ENCODE measurements at places on chromosomes 4 and X.

DNA sequence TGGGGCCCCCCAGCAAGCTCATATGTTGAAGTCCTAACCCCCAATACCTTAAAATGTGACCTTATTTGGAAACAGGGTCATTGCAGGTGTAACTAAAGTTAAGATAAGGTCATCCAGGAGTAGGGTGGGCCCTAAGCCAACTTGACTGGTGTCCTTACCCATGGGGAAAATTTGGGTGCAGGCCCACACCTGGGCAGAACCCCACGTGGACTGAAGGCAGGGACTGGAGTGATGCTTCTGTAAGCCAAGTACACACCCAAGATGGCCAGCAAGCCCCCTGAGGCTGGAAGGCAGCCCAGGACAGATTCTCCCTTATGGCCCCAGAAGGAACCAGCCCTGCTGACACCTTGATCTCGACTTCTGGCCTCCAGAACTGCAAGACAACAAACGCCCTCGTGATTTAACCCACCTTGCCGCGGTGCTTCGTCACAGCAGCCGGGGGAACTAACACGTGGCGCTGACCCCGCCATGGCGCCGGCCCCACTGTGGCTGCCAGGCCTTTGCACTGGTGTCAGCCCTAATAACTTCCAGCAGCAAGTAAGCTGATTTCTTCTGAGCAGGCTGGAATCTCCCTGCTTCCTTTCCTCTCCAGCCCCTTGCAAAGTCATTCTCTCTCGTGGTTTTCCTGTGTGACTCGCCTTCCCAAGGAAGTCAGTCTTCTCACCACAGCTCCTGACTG, 23.2 kb upstream of the MXD4 start:
- no peak for DNase-seq

GRCh38 chr4:69126024-69126423, 29.8 kb downstream of the UGT2B7 start:
- no peak for DNase-seq

- peak; percentile 54 for DNase-seq
These were observed 15.8 kb upstream of the GAGE10 start for GRCh38 chrX:49287665-49288064.

DNA sequence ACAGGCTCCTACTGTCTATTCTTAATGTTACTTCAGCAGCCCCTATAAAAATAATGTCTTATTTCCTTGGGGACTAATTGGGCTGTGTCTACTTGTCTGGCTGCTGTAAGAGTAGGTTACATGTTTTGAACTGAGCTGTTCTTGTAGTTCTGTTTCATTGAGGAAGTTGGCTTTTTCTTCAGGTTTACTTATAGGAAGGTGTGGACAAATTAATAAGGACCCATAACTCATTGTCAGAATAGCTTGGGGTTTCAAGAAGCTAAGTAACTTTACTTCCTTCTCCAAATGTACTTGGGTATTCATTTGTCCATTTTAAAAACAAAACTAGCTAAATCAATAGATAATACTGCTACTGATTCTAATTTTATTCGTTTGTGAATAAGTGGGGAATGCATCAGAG, 487.2 kb downstream of the FAT4 start:
- DNase-seq, result no peak

DNA sequence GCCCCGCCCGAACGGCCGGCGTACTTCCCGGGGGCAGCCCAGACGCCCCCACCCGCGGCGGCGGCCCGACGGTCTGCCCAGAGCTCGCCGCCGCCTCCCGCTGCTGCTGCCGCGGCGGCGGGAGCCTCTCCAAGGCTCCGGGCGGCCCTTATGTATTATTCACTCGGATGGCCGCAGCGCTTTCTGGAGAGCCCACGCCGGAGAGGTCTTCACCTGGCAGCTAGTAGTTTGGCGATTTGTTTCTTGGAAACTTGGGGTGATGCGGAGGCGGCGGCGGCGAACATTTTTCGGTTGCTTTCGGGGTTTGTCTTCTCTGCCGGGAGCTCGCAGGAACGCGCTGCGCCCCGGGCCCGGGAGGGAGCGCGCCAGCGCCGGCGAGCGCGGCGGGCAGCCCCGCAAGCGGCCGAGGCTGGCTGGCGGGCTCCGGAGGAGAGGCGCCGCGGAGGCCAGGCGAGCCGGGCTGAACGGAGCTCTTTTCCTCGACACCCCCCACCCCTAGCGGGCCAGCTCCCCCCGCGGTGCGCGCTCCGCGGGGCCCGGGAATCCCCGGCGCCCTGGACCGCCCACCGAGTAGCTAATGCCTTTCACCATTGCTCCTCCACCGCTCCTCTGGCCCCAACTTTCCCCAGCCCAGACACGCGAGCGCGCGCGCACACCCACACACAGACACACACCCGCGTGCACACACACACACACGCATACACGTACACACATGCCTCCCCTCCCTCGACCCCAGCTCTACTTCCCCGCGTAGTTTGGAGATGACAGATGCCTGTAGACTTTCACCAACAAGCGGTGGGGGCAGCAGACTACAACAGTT, 113.5 kb downstream of the DHX15 start:
- DNase-seq, result peak; percentile 57

GRCh38 chrX:123962006-123962467, 531 bp downstream of the STAG2 start:
- DNase-seq, result peak; percentile 86

- DNase-seq, result no peak
These were observed 7.8 kb downstream of the PAPSS1 start for GRCh38 chr4:107712236-107712635.

GRCh38 chr4:52266537-52267137, 215.5 kb downstream of the SPATA18 start:
- no peak for DNase-seq

- DNase-seq, result peak; percentile 58
These were observed 53.8 kb downstream of the APLN start for GRCh38 chrX:129600981-129601424.

- no peak for DNase-seq
These were observed 316.9 kb downstream of the EVC2 start for GRCh38 chr4:5391492-5391891.

DNA sequence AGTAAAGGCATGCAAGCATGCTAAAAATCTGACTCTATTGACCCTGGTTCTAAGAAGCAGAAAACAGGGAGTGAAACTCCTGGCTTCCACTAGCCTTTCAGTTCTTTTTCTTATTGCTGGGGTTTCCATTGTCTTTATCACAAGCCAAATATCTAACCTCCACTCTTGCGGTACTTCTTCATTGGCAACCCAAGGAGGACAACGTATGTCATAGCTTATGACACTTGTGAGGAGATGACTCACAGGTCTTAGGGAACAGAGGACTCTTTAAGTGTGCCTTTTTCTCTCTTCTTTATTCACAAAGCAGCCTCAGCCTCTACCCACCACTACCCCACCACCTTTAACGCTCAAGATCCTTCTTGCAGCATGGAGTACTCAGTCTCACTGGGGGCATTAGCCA, 124.2 kb downstream of the GUCY2F start:
- DNase-seq, result no peak

DNA sequence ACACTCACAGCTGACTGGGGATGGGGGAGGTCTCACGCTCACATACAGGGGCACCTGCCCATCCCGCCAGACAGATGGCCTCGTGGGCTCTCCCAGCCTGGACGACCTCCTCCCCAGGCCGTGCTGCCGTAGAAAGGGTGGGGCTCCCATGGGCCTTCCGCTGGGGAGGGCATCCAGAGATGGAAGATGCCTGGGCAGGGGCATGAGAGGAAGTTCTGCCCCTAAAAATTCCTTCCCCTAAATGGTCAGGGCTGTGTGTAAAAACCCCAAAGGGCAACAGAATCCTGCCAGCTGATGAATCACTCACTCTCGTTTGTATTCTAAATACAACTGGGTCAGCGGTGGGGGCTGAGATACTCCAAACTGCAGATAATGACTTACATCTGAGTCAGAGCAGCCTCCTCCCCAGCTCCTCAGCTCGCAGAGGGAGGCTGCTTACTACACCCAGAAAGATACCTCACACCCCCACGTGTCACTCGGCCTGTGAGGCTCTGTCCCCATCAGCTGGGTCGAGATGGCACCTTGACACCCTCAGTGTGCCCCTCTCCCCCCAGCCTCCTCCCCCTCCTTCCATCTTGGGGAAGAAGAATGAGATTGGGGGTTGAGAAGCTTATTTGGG, 10.1 kb downstream of the WDR1 start:
- peak; percentile 83 for DNase-seq

- DNase-seq, result no peak
These were observed 134.5 kb downstream of the FAM53A start for GRCh38 chr4:1549638-1550035.

GRCh38 chr4:100679926-100680325, 162.1 kb upstream of the EMCN start:
- no peak for DNase-seq

- peak; percentile 54 for DNase-seq
These were observed 23.8 kb downstream of the VSIG4 start for GRCh38 chrX:66015900-66016689.

DNA sequence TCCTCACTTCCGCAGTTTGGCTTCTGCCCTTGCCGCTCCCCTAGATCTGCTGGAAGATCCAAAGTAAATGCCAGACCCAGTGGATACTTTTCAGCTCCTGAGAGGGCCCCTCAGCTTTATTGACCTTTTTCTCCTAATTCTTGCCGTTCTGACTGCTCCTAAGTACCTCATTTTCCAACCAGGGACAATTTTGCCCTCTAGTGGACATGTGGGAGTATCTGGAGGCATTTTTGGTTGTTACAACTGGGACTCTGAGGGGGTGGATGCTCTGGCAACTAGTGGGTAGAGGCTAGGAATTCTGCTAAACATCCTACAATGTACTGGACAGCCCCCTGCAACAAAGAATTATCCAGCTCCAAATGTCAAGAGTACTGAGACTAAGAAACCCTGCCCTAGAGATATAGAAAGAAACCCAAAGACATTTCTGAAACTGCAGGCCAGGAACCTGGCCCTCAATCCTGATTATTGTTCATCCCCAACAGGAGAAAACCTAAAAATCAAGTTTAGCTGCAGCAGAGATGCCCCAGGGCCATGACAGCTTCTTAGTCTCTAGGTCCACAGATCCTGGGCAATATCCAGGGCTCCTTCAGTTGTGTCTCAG, 3.4 kb downstream of the TEX13B start:
- peak; percentile 49 for DNase-seq

DNA sequence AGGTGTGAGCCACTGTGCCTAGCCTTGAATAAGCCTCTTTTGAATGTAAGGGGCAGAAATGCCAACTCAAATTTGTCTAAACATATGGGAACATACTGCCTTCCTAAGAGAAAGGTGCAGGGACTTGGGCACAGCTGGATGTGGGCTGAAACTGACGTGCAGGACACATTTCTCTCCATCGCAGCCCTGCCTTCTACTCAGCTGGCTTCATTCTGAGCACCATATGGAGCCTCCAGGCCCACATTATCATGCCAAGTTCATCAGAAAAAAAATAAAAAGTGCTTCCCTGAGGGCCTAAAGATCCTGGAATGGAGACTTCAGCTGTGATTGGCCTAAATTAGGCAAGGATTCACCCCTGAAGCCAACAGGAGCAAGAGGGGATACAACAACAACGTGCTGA, 386.2 kb downstream of the RAB28 start:
- no peak for DNase-seq

DNA sequence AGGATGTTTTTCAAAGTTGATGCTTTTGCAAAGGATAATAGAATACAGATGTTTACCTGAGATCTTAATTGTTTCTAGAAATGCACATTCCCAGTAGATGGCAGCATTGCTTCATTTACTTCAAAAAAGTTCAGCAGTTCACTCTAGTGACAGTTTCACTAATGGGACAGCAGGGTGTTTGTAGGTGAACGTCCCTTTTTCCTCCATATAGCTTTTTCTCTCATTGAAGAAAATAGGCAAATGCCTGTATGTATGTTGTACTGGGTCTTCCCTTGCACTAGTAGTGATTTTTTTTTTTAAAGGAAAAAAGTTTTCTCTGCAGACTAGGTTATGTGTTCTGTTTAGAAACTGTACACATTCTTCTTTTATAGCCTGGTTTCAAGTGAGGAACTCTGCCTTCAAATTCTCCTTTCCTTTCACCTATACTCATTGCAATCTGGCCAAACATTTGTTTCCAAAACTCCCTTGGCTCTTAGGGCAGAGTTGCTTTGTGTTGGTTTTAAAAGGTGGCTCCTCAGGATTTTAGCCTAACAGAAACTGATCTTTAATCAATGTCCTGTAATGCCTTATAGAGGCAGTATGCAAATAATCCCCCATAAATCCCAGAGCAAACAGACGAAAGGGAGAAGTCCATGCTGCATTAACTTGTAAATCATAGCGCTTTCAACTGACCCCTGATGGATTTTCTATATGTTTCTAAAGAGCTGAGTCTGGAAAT, 86.3 kb downstream of the EGF start:
- DNase-seq, result peak; percentile 86

GRCh38 chrX:130468395-130468923, 66.7 kb downstream of the RBMX2 start:
- no peak for DNase-seq

DNA sequence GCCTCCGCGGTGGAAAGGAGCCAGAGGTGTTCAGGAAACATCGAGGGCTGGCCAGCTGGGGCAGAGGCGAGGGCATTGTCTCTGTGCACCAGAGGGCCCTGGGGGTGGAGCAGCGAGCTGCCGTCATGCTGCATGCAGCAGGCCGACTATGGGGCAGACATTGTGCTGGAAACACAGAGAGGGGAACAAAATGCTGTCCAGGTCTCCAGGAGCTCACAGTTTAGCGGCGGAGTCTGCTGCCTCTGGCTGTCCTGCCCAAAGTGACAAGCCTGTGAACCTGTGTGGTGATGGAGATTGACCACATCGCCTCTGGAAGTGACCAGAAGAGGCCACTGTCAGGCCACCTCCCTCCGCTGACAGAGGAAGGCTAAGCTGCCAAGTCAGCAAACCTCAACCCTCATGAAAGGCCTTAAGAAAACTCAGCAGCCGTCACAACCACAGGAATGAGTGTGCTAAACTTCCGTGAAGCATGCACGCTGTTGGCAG, 20.1 kb upstream of the SASH3 start:
- DNase-seq, result peak; percentile 78

GRCh38 chrX:24494647-24495075, 29.6 kb downstream of the PDK3 start:
- peak; percentile 74 for DNase-seq

DNA sequence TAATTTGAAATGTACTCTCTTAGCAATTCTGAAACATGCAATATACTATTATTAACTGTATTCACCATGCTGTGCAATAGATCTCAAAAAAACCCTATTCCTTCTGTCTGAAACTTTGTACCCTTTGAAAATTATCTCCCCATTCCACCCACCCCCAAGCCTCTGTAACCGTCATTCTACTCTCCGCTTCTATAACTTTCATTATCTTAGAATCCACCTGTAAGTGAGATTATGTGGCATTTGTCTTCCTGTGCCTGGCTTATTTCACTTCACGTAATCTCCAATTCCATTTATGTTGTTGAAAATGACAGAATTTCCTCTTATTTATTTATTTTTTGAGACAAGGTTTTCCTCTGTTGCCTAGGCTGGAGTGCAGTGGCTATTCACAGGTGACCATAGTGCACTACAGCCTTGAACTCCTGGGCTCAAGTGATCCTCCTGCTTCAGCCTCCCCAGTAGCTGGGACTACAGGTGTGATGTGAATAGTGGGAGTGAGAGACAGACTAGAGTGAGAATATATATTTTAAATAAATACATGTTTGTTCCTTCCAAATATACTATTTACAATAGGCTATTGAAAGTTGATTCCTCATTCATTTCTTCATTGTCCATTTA, 30.5 kb downstream of the VSIG4 start:
- peak; percentile 82 for DNase-seq

- DNase-seq, result peak; percentile 21
These were observed 1.4 kb downstream of the DCHS2 start for GRCh38 chr4:154490234-154490582.

- DNase-seq, result no peak
These were observed 308.2 kb downstream of the KLHL13 start for GRCh38 chrX:117808426-117808825.

GRCh38 chr4:112889199-112889598, 160.3 kb upstream of the ANK2 start:
- DNase-seq, result no peak

GRCh38 chr4:53599632-53600031, 8.3 kb upstream of the LNX1 start:
- no peak for DNase-seq
